GF-D8 (cell line): ENCODE measurements at places on chromosomes 6 and 20.

DNA sequence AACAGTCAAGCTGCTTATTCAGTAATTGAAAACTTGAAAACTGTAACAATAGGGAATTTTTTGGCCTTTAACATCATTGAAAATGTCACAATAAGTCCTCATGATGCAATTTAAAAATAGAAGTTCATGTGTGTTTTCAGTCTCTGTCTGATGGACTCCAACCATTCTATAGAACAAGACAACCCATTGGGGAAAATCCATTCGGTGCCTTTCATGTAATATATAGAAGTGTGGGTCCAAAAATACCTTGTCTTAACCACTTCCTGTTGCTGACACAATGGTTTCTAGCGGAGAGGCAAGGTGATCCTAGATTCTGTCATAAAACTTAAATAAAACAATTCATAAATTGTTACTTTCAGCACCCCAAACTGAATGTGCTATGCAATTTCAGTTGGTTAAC, 1131.3 kb upstream of the MAP3K7 start:
- DNase-seq = no peak

- DNase-seq = peak; percentile 35
Observed at GRCh38 chr6:16730738-16731477, 30.4 kb downstream of the ATXN1 start.

GRCh38 chr6:165662749-165663376, at the start of gene PDE10A:
TSS of gene PDE10A (minus strand) at chr6:165663241. CDS start at chr6:165662811, 430 bp downstream.
- DNase-seq = no peak

- peak; percentile 39 for DNase-seq
Observed at GRCh38 chr6:135267085-135267484, 86.0 kb downstream of the MYB start.
